ENCODE measurements at places on chromosomes 2 and 18. TPM values are rescaled to one million over a fixed set of nuclear protein-coding genes. Genes with fewer than 3 reads are reported as not detected.
A peak's percentile ranks its signal among the peaks of the same experiment; 100 is the strongest.

GRCh38 chr2:238921259-238921658 is 73.4 kb downstream of the TWIST2 start:
- DNase-seq, result no peak

GRCh38 chr18:48133671-48134251 is 203.3 kb upstream of the SMAD2 start:
- DNase-seq, result peak; percentile 60

Gene PAX8
- total RNA-seq, result 3.4 TPM

Gene LOXHD1
- total RNA-seq, result not detected

- no peak for DNase-seq
These were observed 1.5 kb downstream of the AQP4 start for GRCh38 chr18:26863921-26864497.

DNA sequence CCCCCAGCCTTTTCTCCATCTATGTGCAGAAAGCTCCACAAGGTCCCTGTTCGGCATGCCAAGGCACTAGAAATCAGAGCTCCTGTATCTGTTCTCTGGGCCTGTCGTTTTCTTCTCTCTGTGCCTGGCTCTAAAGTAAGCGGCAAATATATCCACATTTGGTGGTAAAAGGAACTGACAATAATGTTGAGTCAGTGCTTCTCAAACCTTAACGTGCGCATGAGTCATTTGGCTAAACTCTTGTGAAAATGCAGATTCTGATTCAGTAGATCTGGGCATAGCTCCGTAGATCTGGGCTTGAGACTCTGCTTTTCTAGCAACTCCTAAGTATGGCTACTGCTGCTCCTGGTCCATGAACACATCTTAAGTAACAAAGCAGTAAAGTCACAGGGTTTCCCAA is 16.5 kb upstream of the ACSL3 start:
- DNase-seq, result peak; percentile 26

Gene PPM1G
- 148 TPM for total RNA-seq

GRCh38 chr2:161118722-161119121 is 41.5 kb upstream of the TANK start:
- no peak for DNase-seq

DNA sequence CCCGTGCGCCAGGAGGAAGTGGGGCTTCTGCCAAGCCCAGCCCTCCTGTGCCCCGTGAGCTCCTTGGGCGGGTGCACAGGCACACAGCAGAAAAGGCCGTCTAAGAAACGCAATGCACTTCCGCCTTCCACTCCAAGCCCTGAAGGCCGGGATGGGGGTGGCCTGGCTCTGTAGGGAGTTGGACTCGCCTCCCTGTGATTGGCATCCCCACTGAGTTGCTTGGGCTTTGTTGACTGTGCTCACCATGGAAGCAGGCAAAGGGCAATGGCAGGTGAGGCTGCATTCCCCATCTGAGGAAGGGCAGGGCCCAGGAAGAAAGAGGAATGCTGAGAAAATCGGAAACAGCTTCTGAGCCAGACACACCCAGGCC is 66.8 kb downstream of the CRACDL start:
- peak; percentile 89 for DNase-seq

Gene GULP1
- total RNA-seq, result 9.2 TPM

Gene CPS1
- not detected for total RNA-seq

DNA sequence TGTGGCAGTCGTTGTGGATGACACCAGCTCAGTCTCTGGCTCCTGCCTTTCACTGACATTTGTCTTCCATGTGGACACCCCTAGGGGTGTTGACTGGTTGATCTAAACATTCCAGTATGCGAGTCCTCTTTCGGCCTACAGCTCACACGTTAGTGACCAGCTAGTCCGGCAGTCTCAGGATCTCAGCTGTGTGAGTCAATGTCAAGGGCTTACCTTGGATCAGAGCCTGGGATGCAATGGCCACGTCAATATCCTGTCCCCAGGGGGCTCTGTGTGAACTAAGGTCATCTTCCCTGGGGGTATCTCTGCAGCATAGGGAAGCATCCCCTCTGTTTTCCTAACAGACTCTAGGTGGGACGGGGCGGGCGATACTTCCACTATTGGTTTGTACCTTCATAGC is 35.1 kb upstream of the YWHAQ start:
- DNase-seq, result no peak

DNA sequence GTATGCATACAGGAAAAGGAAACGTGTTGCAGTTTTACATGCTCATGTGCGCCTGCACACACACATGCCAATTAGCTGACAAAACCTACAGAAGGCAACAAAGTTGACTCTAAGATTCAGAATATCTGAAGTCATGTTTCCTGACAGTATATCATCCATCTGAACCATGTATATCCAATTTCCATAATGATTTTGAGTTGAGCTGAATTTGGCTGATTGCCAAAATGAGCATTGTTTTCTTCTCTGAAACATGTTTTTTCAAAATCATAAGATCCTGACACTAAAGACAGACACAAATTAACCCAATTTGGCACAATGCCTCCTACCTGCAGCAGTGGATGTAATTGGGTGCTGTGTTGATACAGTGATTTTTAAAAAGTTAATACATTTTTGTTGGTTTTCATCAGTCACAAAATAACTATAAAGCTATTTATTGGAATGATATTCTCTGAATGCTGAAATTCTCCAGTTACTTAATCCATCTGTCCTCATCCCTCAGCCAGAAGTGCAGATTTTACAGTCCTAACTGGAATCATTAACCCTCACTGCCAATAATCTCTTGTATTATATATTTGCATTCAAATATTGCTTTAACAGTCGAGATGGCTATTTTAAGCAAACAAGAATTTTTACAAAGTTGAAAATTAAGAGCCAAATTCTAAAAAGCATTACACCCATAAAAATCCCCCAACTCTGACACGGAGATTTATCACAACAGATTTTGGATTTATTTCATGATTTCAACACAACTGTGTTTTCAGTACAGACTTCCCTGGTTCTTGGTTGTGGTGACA is 161.7 kb upstream of the LMAN1 start:
- DNase-seq, result no peak

DNA sequence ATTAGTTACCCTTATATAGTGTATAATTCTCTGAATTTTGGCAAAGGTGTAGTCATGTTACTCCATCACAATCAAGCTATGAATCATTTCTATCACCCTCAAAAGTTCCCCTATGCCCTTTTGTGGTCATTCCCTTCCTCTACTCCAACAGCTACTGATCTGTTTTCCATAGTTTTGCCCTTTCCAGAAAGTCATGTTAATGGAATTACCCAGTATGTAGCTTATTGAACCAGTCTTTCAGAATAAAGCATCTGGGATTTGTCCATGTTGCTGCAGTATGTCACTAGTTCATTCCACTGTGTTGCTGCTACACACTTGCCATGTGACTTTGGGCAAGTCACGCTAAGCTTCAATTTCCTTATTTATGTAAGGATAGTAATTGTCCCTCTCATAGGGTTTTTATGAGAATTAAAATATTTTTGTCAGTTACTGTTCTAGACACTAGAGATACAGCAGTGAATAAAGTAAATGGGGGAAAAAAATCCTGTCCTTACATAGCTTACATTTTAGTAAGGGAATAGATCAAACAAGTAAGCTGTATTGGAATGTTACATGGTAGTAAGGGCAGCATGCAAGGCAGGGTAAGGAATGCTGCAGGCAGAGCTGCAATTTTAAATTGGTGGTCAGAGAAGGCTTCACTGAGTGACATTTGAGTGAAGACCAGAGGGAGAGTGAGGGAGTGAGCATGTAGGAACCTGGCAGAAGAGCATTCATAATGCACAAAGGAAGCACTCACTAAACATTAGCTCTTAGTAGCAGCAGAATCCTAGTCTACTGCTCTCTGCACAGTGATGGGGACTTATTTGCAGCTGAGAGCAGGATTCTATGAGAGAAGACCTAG is 80.3 kb upstream of the TSPYL6 start:
- DNase-seq, result no peak

DNA sequence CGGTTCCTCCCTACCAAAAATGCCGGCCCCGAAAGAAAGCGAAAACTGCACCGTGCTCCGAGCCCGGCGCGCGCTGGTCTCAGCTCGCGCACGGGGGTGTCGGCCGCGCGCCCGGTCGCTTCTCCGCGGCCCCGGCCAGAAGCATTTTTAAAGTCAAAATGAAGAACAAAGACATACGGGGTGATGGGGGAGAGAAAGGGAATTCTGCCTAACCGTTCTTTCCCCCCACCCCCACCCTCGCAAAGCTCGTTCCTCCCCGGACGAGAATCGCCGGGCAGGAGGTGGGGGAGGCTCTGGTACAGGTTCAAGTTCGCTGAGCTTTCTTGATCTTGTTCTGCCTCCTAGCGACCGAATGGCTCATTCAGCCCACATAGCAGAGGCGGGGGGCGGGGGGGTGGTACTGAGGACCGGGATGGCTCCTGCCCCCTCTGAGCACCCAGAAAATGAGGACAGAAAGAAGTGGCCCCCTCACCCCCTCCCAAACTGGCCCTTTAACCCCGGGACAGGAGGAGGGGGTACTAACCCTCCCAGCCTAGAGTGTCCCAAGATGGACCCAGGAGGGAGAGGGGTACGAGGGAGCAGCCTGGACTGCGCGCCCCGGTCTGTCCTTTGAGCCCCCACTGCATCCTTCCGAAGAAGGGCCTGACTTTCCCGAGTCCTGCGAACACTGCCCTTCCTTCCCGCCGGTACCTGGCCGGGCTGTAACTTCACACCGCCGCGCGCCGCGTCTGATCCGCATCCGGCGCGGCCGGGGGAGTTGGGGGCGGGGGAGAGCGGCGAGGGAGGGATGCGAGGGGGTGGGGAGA is 3.1 kb downstream of the BCL11A start:
- peak; percentile 40 for DNase-seq

DNA sequence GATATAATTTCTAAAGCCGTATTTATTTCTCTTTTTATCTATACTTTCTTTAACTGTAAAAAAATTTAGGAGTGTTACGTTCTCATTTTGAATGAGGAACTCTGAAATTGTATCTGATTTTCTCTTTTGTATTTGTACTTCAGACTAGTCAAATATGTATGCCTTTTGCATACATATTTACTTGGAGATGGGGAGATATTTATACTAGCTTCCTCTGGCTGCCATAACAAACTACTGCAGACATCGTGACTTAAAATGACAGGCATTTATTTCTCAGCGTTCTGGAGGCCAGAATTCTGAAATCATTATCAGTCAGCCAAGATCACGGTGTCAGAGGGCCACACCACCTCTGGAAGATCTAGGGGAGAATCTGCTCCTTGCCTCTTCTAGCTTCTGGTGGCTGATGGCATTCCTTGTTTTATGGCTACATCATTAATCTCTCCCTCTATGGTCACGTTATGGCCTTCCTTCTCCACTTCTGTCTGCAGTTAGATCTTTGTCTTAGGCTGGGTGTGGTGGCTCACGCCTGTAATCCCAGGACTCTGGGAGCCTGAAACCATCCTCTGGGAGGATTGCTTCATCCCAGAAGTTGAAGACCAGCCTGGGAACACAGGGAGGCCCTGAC is 8.2 kb downstream of the LCLAT1 start:
- DNase-seq, result no peak

DNA sequence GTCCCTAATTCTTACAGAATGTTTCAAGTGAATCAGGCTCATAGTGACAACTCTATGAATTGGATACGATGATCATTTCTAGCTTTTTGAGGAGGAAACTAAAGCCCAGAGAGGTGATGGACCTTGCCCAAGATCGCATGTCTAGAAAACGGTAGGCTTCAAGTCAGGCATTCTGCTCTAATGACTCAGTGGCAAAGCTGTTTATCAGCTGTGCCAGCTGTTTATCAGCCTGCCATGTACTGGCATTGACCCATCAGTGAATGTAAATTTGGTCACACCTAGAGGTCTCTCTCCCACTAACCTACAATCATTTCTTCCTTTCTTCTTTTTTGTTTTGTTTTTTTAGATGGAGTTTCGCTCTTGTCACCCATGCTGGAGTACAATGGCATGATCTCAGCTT is 6.1 kb upstream of the DAW1 start:
- no peak for DNase-seq

DNA sequence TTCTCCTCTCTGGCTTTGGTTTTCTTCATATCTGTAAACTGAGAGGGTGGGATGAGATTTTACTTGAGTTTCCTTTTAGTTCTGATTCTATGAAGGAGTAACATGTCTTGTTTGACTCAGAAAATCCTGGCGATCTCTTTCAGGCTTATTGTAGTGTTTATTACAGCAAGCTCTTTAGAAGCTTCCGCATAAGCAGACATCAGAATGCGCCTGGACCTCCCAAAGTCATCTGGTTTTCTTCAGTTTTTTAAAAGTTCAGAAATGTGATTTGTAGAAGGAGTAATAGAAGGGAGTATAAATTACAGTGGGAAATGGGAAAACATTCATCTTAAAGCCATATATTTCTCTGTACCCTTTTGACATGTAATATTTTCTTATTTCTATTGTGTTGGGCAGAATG is 68.4 kb downstream of the EML6 start:
- DNase-seq, result no peak

GRCh38 chr18:69528435-69528834 is 127.7 kb downstream of the DOK6 start:
- no peak for DNase-seq

Gene HJURP
- total RNA-seq, result 28.4 TPM

Gene ANKRD53
- total RNA-seq, result not detected

Measured in HT-29 (cell line).